Stimulated activated CD4-positive, alpha-beta T cell treated with anti-CD3 and anti-CD28 coated beads, Interleukin-1b, Interleukin-23, amount 100 ng/mL, for 1 hour (primary cell): ENCODE measurements at places on chromosomes 12 and 14.

DNA sequence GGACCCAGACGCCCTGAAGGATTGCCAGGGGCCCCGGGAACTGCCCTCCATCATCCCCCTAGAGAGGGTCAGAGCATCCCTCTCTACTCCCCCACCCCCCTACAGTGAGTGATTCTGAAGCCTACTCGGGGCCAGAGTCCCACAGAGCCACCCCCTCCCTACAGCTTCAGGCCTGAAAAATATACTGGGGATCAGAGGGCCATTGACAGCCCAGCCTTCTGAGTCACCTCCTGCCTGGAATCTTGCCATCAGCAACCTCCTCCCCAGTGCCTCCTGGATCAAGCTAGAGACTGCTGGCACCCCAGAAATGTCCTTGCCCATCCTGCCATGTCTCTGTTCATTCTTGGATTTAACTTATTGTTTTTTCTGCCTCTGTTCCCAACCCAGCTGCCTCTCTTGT is 21.7 kb upstream of the MIA2 start:
- no peak for DNase-seq

DNA sequence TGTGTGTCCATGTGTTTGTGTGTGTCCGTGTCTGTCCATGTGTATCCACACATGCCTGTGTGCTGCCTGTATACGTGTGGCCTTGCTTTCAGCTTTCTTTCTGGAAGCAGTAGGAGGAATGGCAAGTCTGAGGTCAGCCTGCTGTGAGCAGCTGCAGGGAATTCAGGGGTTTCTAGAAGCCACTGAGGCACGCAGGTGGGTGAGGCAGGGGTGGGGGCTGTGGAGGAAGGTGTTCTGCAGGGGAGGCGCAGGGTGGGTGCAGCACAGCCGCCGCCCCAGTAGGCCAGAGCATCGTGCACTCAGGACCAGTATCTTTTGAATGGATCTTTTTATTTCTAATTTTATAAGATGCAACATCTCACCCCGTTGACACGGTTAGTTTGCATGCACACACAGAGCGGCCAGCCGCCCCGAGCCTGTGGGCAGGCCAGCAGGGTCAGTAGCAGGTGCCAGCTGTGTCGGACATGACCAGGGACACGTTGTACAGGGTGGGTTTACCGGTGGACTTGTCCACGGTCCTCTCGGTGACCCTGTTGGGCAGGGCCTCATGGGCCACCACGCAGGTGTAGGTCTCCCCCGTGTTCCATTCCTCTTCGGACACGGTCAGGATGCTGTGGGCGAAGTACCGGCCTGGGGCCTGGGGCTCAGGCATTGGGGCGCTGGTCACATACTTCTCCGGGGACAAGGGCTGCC is 327.7 kb downstream of the TMEM121 start:
- DNase-seq = no peak

- DNase-seq = no peak
Observed at GRCh38 chr12:132228476-132229192, 84.4 kb downstream of the NOC4L start.

- DNase-seq = no peak
Observed at GRCh38 chr12:75360920-75361319, 26.4 kb downstream of the GLIPR1L1 start.

DNA sequence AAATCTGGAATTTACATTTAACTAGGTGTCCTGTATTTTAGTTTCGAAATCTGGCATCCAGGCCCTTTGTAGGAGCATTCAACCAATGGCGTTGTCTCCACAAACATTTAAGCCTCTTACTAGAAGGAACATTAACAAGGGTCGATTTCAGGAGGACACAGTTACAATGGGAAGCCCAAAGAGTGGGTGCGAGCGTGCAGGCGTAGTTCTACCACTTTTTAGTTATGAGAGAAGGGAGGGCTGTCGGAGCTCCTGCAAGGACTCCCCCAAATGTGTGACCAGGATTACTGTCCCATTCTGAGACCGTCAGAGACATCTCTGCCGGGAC is 365 bp upstream of the ABHD4 start:
- no peak for DNase-seq

DNA sequence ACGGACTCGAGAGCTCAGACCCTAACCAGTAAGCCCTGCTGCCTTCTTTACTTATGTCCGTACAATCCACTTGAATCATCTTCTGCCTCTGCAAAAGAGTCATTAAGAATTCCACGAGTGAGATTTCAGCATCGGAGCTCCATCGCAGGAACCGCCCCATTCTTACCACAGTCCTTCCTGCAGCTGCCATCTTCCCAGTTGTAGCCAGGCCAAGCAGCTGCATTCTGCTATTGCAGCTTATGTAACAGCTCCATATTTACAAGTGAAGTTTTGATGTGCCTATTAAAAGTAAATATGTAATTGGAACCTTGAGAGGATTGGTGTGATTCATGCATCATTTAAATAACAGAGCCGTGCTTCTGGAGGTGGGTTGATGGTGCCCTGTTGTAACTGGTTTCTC is 157.4 kb downstream of the KICS2 start:
- no peak for DNase-seq

DNA sequence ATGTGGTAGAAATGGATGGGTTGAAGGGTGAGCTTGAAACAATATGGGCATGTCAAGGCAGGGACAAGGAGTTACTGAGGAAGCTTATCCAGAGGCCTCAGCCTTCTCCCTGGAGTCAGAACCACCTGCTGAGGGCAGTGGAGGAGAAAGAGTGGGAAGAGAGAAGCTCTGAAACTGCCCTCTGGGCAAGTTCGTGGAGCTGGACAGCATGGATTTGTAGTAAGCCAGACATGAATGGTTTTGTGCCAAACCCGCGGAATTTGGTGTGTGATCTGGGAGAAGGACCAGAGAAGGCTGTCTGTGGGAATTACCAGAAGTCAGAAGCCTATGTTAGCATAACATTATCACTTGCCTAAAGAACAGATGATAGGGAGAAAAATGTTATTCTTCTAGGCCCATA is 164.8 kb downstream of the SLC41A2 start:
- no peak for DNase-seq

- no peak for DNase-seq
Observed at GRCh38 chr12:113769305-113769704, 196.8 kb downstream of the RBM19 start.

- DNase-seq = no peak
Observed at GRCh38 chr12:113221997-113222729, 899 bp downstream of the TPCN1 start.

- no peak for DNase-seq
Observed at GRCh38 chr12:26162905-26163304, 32.5 kb upstream of the SSPN start.

DNA sequence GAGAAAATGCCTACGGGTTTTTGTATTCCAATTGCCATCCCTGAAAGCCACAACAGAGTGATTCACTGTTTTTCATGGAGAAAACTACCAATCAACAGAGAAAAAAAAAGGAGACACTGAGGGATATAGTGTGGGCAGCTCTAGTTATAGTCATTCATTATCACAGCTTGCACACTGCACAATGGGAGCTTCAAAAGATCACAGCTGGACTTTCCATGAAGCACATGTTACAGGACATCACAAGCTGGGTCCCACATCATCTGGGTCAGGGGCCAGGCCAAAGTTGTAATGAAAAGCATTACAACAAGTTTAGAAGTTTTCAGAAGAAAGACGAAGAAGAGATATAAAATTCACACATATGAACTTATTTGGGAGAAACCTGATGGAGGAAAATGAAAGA is 41.5 kb downstream of the RERG start:
- DNase-seq = no peak

DNA sequence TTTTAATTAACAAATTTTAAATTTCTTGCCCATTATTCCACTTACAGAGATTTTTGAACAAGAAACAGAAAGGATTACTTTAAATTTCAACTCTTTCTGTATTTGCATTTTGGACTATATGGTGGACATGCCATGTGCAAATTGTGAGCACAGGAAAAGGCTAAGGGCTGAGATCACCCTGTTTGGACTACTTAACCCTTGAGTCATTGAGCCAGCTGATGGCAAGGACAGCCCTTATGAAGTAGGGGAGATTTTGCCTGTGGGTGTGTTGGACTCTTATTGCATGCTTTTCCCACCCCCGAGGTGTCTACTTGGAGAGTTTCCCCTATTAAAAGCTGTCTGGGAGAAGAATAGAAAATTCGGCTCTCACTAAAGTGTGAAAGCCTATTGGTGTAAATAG is 17.2 kb downstream of the DERA start:
- no peak for DNase-seq

DNA sequence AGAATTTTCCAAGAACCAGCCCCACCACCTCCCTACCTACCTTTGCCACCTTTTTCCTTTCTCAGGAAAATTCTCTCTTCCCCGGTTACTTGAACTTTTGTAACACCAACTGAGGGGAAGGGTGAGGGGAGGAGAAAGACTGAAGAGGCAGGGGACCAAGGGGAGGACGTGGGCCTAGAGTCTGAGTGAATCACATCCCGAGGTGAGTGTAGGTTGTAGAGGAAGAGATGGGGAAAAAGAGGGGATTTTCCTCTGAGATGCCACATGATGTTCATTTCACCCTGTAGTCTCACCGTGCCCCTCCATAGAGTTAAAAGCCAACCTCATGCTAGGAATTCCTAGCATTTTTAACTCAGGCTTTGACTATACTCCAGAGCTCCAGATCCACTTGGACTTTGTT is 311.8 kb downstream of the RPAP3 start:
- no peak for DNase-seq

DNA sequence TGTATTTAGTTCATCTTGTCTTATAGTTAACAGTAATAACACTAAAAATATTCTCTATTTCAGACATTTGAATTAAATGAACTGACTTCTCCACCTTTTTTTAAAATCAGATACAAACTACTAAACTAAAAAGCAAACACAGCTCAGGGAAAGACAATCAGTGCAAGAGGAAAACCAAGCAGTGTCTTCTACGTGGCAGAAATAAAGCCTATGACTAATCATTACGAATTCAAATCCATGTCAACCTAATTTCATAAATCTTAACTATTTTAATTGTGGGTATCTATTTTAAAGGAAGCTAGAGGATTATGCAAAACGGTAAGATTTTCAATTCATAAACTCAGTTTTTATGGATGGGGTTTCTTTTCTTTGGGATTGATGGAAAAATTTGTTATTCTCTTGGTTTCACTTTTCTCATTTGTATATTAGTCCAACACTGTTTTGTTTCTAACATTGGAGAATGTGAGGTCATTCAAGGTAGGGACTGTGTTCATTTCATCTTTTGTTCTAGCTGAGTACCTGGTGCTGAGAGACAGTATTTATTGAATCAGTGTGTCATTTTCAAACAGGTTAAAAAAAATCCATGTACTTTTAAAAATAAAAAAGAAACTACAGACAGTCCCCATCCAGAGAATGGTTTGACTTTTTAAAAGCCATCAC is 12.8 kb upstream of the PALS1 start:
- DNase-seq = no peak

DNA sequence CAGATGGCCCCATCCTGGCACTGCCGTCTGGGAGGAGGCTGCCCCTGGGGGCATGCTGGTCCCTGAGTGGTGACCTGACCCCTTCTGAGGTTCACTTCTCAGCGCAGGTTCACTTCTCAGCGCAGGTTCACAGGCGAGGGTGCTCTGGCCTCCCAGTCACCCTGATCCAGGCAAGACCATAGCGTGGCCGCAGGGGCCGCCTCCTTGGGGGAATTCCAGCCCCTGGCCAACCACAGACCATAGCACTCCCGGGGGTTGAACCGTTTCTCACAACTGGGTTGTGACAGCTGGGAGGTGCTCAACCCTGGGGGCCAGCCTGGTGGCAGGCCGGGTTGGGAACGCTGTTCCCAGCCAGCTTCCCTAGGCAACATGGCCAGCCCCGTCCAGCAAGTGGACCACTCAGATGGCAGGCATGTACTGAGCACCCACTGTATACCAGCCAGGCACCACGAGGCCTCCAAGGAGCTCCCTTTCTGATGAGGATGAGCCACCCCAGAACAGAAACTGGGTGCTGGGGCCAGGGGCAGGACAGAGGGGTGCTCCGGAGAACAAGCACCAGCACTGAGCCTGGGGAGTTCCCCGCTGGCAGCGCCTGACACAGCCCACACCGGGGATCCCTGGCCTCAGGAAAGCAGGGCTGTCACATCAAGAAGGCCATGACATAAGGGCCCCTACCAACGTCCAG is 28.3 kb upstream of the ZFP36L1 start:
- no peak for DNase-seq

GRCh38 chr12:62103748-62104147 is 156.5 kb upstream of the USP15 start:
- no peak for DNase-seq

GRCh38 chr12:75933101-75933500 is 98.5 kb downstream of the PHLDA1 start:
- DNase-seq = no peak

- DNase-seq = no peak
Observed at GRCh38 chr12:62191491-62192179, 68.6 kb upstream of the USP15 start.

DNA sequence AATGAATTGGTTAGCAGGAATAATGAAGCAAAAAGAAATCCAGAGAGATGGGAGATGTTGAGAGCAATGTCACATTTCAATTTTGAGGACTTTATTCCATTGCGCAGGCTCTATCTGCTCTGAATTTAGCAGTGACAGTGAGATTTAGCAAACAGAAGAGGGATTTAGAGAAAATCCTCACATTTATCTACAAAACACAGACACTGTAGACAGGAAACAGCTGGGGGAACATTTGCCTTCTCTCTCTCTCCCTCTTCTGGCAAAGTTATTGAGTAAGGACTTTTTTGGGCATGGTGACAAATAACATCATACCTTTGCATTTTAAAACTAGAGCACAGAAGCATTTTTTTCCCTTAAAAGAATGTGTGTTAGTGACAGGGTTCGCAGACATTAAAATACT is at the start of gene IGF1:
IGF1 (minus strand) TSS at position 158 of the 400 bp plus-strand sequence. CDS start 182 bp downstream, outside the sequence.
- no peak for DNase-seq

DNA sequence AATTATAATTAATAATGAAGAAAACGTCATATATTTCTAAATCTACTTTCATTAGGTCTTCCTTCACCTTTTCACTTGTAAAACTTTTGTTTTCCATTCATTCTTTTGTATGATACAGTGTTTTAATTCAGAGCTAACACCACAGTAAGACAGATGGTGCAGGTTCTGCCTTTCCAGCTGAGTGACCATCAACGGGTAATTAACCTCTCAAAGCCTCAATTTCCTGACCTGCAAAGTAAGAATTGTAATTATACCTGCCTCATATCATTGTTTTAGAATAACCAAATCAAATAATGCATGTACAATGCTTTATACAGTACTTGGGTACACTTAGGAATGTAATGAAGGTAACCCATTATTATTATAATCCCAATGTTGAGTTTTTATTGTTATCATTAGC is 157.6 kb downstream of the FOXA1 start:
- no peak for DNase-seq

DNA sequence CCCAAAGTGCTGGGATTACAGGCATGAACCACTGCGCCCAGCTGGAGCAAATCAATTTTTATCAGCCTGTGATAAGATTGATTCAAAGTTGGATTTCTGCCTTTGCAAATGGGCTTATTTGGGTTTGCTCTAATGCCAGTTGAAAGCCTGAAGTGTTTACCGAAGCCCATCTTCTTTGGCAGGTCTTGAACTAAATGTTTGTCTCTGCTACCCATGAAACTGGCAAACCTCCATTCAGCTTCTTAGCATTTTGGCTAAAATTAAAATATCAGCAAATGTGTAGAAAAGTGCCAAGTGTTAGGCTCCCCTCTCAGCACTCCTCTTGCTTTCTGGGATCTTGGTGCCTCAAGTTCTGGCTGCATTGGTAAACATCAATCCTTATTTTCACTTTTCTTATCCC is 61.5 kb downstream of the MGAT4C start:
- DNase-seq = no peak
